ENCODE measurements at places on chromosomes 6 and 20. TPM values are rescaled to one million over a fixed set of nuclear protein-coding genes. Genes with fewer than 3 reads are reported as not detected.

IL17A gene
- not detected for total RNA-seq

OR2H1 gene
- total RNA-seq: not detected

LAMA4 gene
- 85.6 TPM for total RNA-seq

UBE2V1 gene
- total RNA-seq: 135 TPM

SLX4IP gene
- 10.3 TPM for total RNA-seq

PLG gene
- total RNA-seq: not detected

IL17F gene
- not detected for total RNA-seq

Data from M059J (cell line).